Activated CD4-positive, alpha-beta T cell treated with anti-CD3 and anti-CD28 coated beads, Interleukin-2, amount 50 U/mL, for 48 hours (primary cell): ENCODE measurements at places on chromosomes 16 and 17.

- no peak for DNase-seq
Observed at GRCh38 chr17:57666946-57667345, 78.2 kb downstream of the CCDC182 start.

- peak; percentile 49 for DNase-seq
Observed at GRCh38 chr16:30068750-30069610, 3.4 kb downstream of the ALDOA start.

DNA sequence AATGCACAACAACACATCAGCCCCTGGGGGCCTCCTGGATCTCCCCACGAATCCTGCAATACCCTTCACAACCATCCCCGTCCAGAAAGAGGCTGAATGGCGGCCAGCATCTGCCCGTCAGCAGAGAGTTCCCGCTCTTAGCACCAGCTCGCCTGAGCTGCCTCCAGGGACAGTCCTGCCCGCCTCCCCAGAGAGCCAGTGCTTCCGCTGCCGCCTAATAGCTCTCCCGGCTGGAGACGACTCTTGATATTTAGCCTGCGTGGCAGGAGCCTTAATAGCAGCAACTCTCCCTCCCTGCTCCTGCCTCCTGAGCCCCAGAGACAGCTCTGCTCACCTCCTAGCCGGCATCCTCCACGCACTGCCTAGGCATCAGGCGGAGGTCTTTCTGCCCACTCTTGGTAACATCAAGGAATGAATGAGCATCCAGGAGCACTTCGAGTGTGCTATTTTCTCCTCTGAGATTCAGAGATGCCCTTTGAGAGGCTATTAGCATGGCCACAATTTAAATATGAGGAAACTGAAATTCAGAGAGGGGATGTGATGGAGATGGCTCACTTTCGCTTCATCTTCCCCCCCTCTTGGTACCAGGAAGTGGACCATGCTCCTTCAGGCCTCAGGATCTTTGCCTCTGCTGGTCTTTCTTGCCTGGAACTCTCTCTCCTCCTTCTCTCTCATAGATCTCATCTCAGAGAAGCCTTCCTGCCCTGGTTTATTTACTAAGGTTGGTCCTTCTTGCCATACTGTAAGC is 67.9 kb downstream of the RAI1 start:
- no peak for DNase-seq

DNA sequence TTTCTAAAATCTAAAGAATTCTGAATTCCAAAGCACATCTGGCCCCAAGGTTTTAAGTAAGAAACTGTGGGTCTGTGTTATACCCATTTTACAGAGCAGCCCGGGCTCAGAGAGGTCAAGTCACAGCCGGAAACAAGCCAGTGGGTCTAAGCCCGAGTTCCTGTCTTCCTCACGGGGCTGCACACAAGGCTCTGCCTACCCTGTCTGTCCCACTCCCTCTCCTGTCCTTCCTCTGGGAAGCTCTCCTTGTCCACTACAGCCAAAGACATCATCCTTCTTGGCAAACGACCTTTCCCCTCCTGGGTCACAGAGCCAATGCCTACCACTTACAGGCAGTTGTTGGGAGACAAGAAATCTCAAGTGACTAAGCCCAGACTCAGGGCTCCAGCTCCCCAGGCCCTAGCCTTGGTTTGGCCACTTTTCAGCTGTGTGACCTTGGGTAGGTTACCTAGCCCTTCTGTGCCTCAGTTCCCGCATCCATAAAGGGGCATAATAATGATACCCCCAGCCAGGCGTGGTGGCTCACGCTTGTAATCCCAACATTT is 55.6 kb upstream of the MAP3K14 start:
- no peak for DNase-seq

DNA sequence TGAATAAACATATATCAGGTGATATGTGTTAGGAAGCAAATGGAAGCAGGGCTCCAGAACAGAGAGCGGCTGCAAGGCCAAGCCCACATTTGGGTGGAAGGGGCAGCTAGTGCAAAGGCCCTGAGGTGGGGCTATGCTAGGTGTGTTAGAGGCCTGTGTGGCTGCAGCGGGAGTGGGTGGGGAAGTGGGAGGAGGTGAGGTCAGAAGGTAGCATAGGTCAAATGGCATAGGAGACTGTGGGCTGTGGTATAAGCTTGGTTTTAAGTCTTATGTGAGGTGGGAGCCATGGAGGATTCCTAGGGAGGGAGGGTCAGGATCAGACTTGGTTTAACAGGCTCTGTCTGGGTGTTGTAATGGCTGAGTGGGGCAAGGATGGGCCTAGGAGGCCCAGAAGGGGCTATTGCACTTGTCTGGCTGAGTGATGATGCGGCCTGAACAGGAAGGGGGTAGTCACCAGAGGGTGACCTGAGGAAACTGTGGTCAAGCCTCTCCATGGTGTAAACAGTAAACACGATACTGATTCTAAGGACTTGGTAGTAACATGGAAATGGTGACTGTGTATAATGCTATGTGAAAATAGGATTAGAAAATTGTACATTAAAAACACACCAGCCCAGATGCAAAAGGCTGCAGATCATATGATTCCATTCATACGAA is 31.1 kb downstream of the RAI1 start:
- no peak for DNase-seq

GRCh38 chr16:56643080-56643778 is 4.8 kb downstream of the MT1A start:
- DNase-seq: peak; percentile 83

DNA sequence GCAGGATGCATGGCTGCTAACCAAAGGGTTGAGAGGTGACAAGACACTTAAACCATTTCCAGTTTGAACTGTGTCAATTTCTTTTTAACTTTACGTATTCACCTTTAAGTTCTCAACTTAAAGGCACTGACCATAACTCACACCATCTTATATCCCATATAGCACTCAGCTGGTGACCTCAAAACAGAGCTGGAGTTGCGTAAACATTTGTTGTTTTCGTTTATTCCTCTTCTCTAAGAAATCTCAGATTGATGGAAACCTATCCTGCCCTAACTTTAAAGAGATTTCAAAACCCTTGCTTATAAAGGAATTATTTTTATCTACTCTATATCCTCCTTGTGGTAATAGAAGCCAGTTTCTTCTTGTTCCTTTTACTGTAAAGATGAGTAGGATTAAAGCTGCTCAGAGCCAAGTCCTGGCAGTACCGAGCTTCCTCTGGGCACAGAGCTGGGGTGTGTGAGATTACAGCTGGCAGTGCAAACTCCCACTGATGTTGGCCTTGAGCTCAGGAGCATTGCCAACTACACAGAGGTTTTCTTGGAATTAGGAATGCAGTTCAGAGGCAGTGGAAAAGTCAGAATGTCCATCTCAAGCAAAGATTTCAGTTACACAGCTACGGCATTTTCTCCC is 1.3 kb downstream of the KCTD2 start:
- DNase-seq: no peak

DNA sequence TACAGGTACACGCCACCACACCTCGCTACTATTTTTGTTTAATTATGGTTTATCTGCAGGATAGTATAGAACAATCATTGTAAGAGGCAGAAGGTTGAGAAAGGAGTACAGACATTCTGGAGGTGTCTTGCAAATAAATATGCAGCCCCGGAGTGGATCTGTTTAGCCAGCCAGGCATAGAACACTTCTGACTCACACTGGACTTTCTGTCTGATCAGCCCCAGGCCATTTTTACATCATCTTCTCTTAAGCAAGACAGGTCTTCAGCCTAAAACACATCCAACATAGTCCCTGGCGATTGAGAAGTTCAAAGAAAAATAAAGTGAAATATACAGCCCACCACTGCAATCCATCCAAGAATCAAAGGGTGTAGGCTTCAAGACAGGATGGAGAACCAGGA is 81.4 kb downstream of the XYLT1 start:
- no peak for DNase-seq
